ENCODE measurements at places on chromosomes 13 and 19. TPM values are rescaled to one million over a fixed set of nuclear protein-coding genes. Genes with fewer than 3 reads are reported as not detected.

DNA sequence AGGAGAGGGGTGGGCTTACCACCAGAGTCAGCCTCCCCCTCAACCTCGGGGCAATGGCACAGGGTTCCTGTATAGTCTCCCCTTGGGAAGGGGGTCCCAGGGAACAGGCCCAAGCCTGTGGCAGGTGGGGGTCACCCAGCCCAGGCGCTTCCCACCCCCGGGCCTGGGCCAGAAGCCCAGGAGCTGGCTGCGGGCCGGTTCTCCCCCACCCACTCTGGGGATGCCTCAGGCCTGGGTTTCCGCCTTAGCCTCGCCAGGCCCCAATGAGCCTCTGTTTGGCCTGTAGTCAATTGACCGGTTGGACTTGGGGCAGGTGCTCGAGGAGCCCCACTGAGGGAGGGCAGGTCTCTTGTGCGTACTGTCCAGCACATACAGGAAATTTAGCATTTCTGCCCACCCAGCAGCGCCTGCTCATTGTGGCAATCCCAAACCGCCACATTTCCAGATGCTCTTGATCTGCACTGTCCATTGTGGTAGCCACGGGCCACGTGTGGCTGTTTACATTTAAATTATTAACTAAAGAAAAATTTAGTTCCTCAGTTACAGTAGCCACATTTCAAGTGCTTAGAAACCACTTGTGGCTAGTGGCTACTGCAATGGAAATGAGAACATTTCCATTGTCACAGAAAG lies 9.9 kb downstream of the LYL1 start:
- peak; percentile 13 for DNase-seq

DNA sequence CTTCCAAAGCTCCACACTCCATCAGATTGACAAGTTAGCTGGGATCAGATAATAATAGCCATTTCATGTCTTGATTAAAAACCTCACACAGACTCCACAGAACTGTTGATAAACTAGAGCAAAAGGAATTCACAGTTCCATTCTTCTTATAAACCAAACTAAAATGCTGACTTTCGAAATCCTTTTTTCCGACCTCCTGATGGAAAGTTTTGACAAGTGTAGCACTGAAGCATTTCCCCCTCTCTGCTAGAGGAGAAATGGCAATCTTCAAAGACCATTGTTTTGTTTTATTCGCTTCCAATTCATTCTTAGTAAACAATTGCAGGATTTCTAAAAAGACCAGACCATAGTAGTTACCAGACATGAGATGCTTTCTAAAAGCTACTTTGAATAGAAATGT lies 58.8 kb downstream of the COL4A2 start:
- no peak for DNase-seq

CKM gene
- total RNA-seq = 0.27 TPM

ZNF57 gene
- total RNA-seq = 17.5 TPM

ARL11 gene
- total RNA-seq = not detected

DPY19L3 gene
- total RNA-seq = 25.2 TPM

GRCh38 chr19:42324655-42325307 lies 654 bp upstream of the MEGF8 start:
- no peak for DNase-seq

DNA sequence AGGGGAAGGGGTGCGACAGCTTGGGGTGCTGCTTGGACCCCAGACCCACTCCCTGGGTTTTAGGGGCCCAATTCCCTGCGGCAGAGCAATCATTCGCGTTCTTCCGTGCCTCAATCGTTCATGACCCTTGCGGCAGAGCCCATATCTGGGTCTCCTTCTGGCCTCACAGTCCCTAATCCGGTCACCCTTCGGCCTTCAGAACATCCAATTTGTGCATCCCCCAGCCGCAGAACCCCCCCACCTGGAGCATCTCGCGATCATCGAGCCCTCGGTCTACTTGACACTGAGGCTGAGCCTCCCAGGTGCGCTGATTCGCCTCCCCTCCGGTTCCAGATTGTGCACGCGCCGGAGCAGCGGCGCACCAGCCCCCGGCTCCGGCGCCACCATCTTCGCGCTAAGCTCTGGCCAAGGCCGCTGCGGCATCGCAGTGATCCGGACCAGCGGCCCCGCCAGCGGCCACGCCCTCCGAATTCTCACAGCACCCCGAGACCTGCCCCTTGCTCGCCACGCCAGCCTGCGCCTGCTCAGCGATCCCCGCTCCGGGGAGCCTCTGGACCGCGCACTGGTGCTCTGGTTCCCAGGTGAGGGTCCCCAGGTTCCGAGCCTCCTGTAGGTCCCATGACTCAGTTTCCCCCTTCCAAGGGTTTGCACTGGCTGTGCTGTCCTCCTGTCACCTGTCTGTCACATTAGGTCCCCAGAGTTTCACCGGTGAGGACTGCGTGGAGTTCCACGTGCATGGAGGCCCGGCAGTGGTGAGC lies 501 bp downstream of the GTPBP3 start:
- no peak for DNase-seq

DNA sequence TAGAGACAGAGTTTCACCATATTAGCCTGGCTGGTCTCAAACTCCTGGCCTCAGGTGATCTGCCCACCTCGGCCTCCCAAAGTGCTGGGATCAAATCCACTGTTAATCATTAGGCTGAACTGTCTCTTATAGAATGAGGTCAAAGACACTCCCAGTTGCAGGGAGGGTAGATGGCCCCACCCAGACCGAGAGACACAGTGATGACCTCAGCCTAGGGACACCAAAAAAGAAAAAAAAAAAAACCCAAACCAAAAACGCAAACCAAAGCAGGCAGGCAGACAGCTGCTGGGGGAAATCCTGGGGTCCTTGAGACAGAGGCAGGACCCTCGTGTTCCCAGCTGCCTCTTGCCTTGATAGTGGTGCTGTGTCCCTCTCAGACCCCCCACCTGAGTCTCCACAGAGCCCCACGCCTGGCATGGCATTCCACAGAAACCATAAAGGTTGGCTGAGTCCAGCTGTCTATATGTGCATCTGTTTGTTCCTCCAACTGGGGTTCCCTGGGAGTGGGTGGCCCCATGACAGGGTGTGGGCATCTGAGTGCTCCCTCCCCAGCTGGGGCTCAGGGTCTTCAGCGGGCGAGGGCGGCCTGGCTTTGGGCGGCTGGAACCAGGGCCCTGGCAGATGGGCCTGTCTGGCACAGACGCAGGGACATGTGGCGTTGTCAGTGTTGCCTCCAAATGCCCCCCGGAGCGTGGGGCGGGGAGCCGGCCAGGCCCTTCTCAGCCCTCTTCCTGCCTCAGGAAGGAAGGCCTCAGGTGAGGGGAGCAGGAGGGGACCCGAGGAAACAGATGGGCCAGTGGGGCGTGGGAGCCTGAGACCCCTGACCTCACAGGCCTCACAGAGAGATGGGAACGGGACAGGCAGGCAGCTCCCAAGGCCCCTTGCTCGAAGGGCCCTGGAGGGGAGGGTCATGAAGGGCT lies 5.2 kb downstream of the DAND5 start:
- peak; percentile 35 for DNase-seq

DNA sequence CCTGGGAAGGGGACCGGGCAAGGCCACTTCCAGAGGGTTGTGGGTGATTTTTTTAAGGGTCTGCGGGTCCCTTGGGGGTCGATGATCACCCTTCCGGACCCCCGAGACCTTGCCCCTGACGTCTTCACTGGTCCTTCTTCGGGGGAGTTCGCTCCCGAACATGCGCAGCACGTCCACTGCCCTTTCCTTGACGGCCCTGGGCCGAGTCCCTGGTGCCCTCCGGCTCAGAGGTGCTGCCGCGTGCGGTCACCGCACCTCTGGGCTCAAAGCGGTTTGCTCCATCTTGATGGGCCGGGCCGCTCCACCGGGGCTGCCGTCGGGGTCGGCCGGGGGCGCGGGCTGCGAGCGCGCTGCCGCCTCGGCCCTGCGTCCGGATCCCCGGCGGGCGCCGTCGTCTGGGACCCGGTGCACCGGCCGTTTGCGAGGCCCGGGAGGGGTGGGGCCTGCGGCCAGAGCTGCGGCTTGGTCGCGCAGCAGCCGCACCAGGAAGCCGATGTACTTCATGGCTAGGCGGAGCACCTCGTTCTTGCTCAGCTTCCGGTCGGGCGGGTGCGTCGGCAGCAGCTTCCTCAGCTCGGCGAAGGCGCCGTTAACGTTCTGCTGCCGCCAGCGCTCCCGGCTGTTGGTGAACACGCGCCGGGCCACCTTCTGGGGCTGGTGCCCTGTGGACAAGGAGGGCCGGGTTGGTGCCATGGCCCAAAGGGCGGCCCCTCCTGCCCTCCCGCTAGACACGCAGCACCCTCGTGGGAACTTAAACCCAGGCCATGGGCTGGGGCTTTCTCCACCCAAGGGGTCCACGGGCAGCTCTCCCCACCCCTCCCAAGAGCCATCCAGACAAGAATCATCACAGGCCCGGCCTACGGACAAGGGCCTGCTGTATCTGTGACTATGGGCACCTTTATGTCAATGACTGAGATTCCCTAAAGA lies 3.3 kb downstream of the LYL1 start:
- no peak for DNase-seq

DNA sequence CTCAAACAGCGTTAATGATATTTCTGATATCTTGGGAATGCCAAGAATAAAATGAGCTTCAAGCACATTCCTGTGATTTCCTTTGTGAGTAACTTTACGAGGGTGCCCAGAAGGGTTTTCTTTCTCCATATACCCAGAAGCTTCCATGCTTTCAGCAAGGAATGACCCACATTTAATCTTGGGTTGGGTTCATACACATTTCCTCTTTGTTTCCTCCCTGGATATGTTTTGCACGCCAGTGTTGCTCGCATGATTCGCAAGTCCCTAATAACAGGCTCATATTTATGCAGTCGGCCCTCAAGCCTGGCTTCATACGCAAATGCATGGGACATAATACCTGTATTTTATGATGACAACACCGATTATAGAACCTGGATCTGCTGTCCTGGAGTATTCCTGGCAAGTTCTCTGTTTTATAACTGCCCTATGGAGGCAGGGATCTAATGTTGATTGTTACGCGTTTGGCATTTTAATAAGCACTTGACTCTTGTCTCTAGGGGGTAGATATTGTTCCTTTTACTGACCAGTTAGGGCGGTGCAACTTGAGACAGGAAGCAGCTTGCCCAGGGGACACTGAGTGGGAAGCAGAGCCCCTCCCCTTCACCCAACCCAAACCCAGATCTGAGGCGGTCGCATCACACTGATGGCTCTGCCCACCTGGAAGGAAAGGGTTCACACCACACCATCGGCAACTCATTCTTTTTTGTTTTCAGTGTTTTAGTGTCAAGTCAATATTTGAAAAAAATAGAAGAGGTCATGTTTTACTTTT lies 220.4 kb upstream of the SOX1 start:
- DNase-seq = no peak

GRCh38 chr19:45166723-45167252 lies 6.0 kb upstream of the NKPD1 start:
- DNase-seq = peak; percentile 76
